ENCODE measurements at places on chromosomes 5 and 9. TPM values are rescaled to one million over a fixed set of nuclear protein-coding genes. Genes with fewer than 3 reads are reported as not detected.

Gene MARVELD2
- total RNA-seq, result 32.4 TPM

Gene FBP2
- total RNA-seq, result 0.29 TPM

Gene PLAC8L1
- 1.1 TPM for total RNA-seq

Gene NPDC1
- total RNA-seq, result 138 TPM

Gene ATP10B
- 25.1 TPM for total RNA-seq

DNA sequence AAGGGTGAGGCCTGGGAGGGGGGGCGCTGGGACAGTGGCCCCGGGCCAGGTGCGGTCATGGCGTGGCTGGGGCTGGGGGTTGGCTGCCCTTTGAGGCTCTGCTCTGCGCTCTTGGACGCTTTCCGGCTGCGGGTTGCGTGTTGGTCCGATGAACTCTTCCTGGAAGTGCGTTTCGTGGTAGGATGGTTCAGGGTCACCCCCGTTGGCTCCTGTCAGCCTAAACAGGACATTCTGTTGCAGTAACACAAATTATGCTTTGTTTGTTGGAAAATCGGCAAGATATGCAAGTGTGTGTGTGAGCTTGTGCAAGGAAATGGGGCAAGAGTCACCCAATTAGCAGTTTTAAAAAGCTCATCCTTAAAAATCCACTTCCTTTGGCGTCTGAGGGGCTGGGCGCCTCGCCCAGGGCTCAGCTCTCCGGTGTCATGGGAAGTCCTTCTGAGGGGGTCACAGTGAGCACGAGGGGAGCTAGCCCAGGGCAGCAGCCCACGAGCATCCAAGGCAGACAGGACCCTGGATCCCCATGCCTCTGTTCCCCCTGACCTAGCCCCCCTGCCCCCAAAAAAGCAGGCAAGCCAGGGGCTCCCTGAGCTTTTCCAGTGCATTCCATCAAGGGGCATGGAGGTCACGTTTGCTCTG is 22.2 kb upstream of the RNU6ATAC start:
- peak; percentile 51 for DNase-seq

DNA sequence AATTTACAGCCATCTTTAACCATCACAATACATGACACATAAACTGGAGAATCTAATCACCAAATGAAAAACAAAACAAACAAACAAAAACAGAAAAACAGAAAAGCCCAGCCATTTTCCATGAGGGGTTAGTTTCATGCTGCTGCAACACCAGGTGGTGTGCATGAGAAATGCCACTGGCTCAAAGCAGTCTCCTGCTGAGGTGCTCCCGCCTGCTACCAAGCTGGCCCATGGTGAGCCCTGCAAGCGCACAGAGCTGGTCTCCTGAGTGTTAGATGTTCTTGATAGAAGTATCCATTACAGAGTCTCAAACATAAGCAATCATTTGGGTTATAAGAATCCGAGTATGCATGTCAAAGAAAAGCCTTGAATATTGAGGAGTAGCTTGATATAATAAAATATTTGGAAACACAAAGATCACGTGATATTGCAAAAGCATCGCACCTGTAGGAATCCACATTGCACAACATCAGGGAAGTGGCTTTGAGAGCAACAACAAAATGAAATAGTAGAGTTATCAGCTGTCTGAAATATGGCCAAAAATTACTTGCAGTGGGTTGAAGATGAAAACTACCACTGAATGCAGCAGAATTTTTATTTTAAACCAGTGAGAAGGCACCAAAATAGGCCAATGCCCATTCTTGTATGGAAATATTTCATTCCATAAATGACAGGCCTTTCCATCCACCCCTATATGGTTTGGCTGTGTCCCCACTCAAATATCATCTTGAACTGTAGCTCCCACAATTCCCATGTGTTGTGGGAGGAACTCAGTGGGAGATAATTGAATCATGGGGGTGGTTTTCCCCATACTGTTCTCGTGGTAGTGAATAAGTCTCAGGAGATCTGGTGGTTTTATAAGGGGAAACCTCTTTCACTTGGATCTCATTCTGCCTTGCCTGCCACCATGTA is 194.8 kb downstream of the SYK start:
- no peak for DNase-seq

DNA sequence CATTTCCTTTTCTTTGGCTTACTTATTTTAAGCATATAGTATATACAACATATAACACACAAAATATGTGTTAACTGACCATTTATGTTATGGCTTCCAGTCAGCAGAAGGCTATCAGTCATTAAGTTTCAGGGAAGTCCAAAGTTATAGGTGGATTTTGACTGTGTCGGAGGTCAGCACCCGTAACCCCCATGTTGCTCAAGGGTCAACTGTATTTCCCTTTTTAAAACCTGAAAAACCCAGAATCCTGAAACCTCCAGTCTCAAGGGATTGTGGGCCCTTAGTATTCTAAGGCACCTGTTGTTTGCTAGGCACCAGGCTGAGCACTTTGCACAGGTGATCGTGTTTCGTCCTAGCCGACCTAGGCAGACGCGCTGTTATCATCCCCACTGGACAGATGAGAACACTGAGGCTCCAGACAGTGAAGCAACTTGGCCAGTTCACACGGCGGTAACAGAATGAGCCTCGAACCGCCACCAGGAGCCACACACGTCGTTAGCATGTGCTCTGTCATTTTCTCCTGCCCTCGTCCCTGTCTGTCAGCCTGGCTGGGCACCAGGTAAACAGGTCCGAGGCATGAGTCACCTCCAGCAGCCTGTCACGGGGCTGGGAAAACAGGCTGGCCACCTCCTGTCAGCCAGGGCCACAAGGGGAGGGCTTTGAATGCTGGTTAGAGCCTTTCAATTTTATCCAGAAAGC is 39.9 kb downstream of the DUSP1 start:
- peak; percentile 83 for DNase-seq

DNA sequence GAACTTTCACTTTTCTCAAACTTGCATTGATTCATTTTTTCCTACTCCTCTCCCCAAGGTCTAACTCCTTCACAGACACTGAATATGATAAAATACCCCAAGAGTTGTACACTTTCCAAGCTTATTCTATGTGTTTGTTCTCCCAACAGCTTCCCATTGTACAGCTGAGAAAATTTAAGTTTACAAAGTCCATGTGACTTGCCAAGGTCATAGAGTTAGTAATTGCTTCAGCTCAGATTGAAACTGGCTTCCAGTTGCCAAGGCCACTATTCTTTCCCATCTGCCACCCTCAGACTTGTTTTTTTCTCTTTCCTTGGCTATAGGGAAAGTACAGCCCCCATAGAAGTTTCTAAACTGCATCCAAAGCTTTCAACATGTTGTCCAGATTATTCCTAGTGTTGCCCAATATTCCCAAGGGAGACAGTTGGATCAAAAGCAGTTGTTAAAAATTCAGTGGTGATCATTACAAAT is 34.8 kb downstream of the TNFSF8 start:
- DNase-seq, result no peak

DNA sequence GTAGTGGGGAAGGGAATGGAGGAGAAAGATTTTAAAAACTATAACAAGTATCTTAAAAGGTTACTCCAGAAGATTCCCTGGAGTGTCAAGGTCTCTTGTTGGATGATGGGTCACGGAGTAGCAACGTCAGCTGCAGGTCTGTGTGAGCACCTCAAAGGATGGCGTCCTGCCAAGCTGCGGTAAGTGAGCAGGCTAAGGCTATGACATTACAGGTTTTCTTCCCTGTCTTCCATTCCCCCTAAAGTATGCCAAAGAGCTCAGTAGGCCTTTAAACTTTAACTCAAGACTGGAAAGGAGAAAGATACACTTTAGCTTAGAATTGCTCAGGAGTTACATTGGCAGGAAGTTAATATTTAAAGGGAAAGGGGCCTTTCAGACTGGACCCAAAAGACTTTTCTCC is 17.5 kb downstream of the SPOCK1 start:
- DNase-seq, result no peak

DNA sequence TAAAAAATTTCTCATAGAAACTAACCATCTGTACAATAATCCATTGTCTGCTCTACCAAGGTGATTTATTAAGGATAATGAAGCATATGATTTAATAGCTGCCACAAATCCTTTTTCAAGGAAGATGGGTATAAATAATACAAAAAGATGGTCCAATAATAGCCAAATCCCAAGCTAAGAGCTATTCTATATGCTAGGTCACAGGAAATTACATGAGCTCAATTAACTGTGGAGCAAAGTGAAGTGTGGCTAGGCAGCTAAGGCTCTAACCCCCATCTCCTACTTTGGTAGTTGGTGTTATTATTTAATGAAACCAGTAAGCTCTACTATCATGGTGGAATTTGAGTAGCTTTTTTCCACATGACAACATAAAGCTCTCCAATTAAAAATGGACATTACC is 1045.0 kb upstream of the DMAC1 start:
- no peak for DNase-seq

- DNase-seq, result no peak
Observed at GRCh38 chr9:127723444-127723843, 7.6 kb downstream of the TTC16 start.

DNA sequence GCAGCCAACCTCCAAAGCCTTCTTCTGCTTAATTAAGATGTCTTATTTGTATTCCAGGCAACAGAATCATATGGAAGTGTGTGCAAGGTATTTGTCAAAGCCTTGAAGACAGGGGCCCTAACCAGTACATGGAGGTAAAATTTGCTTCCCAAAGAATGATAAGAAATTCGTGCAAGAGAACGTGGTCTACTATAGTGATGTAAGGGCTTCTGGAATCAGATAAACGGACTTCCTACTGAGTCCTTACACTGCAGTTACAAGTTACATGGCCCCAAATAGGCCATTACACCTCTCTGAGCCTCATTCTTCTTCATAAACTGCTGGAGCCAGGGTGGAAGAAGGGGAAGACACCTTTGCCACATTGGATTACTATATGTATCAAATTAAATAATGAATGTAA is 15.9 kb upstream of the ISOC1 start:
- DNase-seq, result no peak

DNA sequence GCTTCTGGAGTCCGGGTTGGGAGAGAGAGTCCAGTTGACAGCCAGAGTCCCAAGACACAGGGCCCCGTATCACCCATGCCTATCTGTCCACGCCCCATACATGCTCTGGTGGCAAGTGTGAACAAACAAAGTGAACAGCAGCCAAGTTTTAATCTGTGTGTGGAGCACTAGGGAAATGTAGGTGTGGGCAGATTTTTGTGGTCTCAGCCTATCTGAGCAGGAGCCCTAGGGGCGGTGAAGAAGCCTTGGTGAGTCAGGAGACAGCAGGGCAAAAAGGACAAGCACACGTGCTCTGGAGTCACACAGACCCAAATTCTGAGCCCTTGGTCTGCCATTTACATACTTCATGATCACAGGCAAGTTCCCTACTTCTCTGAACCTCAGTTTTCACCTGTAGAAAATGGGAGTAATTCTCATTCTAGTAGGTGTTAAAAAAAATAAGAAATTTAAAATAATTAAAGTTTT is 23.2 kb downstream of the EGR1 start:
- DNase-seq, result no peak

GRCh38 chr5:142915813-142916424 is 145.7 kb downstream of the ARHGAP26 start:
- DNase-seq, result no peak

GRCh38 chr9:8351436-8351835 is 551.9 kb upstream of the DMAC1 start:
- DNase-seq, result no peak

DNA sequence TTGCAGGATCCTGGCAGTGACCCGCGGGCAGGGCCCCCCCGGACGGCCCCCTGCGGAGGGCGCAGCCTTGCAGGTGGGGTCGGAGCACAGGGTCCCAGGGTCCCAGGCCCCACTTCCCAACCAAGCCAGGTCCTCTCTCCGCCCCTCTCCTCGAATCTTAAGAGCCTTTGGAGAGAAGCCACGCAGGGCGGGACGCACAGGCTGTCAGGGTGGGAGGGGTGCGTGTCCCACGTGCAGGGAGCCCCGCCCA is 18.4 kb upstream of the EGFL7 start:
- no peak for DNase-seq
